ENCODE measurements at places on chromosomes 6 and 20.

GRCh38 chr6:131685266-131685780 lies 15.9 kb downstream of the OR2A4 start:
- ATAC-seq = no peak

DNA sequence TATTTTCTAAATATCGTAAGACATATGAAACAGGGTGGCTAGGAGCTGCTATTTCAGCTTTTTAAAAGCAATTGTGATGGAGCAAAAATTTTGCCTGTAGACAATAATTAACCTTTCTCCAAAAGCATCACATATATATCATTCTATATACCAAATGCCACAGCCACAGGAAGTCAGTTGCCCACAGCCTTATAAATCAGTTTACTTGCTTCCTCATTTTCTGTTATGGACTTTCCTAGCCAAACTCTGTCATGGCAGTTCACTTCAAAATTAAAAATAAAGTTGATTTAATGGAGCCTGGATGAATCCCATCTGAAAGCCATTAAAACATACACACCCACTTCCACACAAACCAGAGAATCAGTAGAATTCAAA lies 93.4 kb upstream of the NHSL1 start:
- ATAC-seq = no peak

GRCh38 chr20:28562510-28562898 lies 2695.0 kb upstream of the DEFB115 start:
- ATAC-seq = no peak

DNA sequence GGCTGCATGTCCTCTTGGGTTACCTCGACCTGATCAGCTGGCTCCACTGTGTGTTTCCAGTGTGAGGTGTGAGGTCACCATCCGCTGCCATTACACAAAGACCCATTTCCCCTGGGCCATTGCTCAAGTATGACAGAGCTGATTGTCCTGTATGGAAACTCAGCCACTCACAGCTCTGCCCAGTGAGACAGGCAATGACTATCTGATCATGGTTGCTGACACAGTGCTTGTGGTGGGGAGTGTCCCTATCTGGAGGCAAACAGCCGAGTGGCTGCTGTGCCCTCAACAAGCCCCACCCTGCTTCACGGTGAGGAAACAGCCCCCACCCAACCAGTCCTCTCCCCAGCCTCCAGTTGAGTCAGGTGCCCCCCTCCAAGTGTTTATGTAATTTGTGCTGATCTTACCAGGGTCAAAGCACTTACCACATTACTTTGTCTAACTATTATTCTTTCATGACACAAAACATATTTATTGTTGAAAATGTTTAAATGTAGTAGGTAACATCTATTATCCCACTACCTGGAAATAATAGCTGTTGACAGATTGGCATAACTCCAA lies 11.7 kb upstream of the MAPK13 start:
- peak; percentile 75 for ATAC-seq

Data from gastroesophageal sphincter (tissue), 4 donors.